ENCODE measurements at places on chromosomes 6 and 20.

DNA sequence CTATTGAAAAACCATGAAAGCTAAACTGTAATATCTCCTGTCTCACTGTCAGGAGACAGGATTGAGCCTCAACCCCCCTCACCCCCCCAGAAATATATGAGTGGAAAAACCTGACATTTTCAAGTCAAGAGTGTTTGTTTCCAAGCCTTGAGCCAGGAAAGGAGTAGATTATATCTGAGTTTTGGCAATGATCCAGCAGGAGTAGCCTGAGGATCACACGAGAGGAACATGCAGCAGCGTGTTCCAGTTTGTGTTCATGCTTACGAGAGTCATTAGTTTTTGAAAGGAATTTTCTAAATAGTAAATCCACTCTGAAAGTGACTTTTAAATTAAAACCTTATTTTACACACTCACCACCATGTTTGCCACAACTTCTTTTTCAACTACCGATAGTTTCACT lies 15.8 kb downstream of the IL22RA2 start:
- no peak for DNase-seq

DNA sequence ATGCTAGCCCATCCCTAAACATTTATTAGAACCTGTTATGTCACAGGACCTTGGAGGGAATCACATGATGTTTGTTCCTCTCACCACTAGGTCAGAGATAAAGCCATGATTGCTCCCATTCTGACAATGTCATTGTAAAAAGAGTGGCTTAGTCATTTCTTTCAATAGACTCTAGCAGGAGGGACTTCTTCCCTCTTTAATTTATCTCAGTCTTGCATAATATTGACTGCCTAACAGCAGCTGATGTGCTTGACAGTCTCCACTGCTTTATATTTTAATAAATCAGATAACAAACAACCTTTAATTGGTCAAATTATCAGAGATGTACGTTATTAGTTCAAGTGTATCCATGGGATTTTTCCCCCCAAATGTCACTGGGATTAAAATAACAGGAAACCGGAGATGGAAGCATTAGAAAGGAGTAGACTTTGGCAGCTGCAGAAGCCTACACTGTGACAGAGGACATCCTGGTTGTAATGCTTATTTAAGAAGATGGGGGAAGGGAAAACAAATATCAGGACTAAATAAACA lies 39.6 kb downstream of the LAMA4 start:
- peak; percentile 90 for DNase-seq

DNA sequence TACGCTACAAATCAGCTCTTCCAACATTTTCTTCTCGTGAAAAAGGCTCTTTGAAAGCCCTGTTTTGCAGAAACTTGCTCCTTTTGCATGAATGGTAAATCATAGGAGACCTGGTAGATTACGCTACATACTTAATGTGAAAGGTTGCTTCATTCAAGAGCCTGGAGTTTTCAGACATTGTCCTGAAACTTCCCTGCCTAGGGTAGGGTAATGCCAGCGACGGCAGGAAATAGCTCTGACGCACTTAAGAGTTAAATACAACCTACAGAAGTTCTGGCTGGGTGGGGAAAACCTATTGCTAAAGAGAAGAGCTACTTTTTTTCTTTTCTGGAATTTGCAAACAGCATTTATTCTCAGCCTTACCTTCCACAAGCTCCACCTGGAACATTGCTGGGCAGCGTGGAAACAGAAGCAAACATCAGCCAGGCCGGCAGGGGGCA lies 144.5 kb downstream of the LPA start:
- no peak for DNase-seq

- no peak for DNase-seq
Observed at GRCh38 chr6:97757575-97757974, 474.6 kb upstream of the MMS22L start.

GRCh38 chr6:131763749-131764148 lies 44.1 kb upstream of the ENPP1 start:
- DNase-seq, result no peak

- DNase-seq, result no peak
Observed at GRCh38 chr6:45487645-45488044, 109.9 kb upstream of the SUPT3H start.

GRCh38 chr20:40887105-40887504 lies 141.5 kb upstream of the TOP1 start:
- no peak for DNase-seq

GRCh38 chr6:10569392-10570127 lies 48.4 kb downstream of the GCNT2 start:
- no peak for DNase-seq
